ENCODE measurements at places on chromosomes 11 and 22.

DNA sequence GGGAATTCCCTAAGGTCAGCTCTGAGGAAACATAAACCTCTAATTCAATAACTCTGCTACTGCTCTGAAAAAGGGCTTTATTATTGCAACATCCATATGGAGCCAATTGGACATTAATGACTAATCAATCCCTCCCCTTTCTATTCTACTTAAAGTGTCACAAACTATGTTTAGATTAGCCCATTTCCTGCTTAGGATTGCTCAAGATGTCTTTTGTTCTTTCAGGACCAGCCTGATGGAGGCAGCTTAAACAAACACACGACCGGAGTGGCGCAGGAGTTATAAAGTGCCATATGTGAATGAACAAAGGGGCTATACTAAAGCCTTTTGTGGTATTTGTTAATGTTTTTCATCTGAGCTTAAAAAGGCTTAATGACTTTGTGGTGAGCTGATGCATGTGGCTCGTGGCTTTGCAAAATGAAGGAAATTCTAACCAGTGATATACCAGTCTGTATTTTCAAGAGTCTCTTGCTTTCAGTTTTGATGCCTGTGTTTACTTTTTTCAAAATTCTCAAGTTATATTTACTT, 354.4 kb downstream of the SOX6 start:
- peak; percentile 87 for DNase-seq

DNA sequence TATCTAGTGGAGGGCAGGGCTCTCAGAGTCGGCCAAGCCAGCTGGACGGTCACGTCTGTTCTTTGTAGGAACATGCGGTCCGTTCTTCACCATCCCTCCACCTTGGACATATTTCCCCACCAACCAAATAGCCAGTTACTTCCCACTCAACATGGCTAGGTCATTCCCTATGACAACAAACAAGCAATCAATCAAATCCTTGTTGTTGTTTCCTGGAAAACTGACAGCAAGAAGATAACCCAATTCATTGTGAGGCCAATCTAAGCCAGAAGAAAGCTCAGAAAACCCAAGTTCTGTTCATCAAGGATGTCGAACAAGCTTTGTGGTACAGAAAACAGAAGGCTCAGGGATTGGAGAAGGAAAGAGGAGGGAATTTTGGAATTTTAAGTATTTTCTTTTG, 10.9 kb downstream of the PLAAT5 start:
- no peak for DNase-seq

GRCh38 chr22:49598338-49598737, 229.3 kb downstream of the BRD1 start:
- DNase-seq = no peak

GRCh38 chr11:18721561-18722292, 4.3 kb downstream of the IGSF22 start:
- DNase-seq = no peak

DNA sequence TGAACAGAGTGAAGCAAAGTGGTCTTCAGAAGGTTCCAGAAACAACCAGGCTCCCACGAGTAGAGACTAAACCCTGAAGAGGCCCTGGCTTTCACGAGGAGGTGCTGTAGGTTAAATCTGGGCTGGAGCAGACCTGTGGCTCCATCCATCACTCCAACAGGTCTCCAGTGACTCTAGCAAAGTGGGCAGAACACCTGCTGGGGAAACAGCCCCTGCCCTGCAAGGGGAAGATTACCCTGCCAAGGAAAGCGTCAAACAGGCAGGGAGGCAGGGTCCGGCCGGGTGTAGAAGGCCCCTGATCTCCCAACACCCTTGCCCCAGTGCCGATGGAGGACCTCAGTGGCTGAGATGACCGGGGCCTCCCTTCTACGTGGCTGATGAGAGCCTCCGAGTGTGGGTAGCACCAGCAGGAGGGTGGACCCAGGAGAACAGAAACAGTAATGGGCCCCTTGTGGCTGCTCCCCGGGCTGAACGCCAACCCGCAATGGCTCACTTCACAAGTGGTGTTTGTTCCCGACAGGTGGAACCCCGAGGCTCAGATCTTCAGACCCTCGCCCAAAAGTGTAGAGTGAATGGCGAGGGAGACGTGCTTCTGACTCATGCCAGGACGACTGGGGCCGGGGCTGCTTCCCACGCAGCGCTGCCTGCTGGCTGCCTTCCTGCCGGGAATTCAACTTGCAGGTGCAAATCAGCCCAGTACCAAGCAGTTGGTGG, 112.0 kb downstream of the SHANK2 start:
- no peak for DNase-seq
